ENCODE measurements at places on chromosomes 13 and 19.

DNA sequence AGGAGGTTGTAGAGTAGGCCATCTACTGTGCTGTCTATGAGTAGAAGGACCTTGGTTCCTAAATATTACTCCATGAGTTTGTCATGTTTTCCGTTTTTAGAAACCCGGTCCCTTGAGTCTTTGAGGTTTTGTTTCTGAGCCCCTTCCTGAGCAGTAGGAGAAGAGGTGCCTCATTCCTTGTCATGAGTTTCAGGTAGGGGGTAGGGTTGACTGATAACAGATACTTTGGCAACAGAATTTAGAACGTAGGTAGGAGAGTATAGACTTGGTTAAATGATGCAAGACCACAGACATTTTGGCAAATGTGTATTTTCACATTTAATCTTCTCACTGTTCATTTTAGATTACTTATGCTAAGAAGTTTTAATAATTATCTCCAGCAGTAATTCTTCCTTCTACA, 24.6 kb downstream of the LMO7 start:
- no peak for DNase-seq

GRCh38 chr13:47841151-47841550, 159.9 kb downstream of the SUCLA2 start:
- DNase-seq: no peak

GRCh38 chr13:33004511-33004910, 11.7 kb upstream of the KL start:
- no peak for DNase-seq

GRCh38 chr19:43362745-43363144, 9.3 kb downstream of the CD177 start:
- no peak for DNase-seq

GRCh38 chr13:73321043-73321442, 262.2 kb downstream of the KLF5 start:
- no peak for DNase-seq

DNA sequence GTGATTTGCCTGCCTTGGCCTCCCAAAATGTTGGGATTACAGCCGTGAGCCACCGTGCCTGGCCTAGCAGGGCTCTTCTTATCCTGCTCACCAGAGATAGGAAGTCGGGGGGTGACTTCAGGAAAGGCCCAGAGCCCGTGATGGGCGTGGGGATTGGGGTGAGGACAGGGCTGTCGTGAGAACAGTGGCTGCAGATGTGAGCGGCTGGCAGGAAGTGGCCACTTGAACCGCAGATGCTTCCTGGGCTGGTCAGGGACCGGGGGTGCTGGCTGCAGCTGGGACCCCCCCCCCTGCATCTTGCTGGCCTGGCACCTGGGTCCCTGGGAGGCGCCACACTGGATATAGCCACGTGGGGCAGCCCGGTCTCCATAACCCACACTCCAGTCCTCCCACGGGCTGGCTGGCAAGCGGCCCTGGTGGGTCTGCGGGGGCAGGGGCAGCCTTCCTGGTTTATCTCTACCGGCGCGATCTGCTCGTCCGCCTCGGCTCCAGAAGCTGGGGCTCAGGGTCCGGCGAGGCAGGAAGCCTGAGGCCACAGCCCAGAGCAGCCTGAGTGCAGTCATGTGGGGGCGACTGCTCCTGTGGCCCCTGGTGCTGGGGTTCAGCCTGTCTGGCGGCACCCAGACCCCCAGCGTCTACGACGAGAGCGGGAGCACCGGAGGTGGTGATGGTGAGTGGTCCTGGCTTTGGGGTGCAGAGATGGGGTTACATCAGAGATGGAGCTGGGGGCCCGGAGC, at the start of gene F2RL3:
Gene F2RL3, plus strand, starts transcription at position 371 of the 737 bp plus-strand sequence. Its CDS starts 191 bp downstream, at position 562.
- DNase-seq: no peak

DNA sequence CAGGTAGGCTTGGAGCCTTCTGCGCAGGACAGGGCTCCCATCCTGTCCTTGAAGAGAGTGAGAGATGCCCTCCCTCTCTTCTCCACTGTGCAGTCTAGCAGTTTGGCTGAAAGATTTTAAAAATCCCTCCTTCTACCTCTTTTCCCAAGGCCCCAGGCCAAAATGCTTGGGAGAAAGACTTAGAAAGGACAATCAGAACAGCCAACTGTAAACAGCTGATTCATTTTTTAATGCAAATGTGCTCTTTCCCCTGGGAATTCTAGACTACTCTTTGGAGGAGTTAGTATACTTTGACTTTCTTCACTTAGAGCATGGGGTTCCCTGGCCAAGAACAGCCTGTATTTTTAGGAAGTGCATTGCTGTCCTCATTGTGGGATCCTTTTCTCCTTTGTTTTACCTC, 398.9 kb downstream of the GPC6 start:
- no peak for DNase-seq

DNA sequence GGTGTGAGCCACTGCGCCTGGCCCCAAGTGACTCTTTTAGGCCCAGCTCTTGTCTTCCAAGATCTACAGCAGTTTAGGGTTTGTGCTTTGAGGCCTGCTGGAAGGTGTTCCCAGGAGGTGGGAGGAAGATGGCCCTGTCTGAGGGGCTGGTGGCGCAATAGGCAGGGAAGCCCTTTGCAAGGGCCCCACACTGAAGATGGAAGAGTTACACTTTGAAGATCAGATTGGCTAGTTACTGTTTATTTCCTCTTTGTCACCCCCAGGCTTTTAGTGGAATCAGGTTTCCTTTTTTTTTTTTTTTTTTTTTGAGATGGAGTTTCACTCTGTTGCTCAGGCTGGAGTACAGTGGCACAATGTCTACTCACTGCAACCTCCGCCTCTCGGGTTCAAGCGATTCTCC, 1.9 kb upstream of the RABAC1 start:
- DNase-seq: no peak

GRCh38 chr13:93473441-93474270, 247.0 kb downstream of the GPC6 start:
- DNase-seq: no peak

- DNase-seq: peak; percentile 94
Measured at GRCh38 chr19:58513694-58514563, 2.1 kb upstream of the SLC27A5 start.

- DNase-seq: no peak
Measured at GRCh38 chr13:113044391-113045114, 61.0 kb upstream of the F7 start.

DNA sequence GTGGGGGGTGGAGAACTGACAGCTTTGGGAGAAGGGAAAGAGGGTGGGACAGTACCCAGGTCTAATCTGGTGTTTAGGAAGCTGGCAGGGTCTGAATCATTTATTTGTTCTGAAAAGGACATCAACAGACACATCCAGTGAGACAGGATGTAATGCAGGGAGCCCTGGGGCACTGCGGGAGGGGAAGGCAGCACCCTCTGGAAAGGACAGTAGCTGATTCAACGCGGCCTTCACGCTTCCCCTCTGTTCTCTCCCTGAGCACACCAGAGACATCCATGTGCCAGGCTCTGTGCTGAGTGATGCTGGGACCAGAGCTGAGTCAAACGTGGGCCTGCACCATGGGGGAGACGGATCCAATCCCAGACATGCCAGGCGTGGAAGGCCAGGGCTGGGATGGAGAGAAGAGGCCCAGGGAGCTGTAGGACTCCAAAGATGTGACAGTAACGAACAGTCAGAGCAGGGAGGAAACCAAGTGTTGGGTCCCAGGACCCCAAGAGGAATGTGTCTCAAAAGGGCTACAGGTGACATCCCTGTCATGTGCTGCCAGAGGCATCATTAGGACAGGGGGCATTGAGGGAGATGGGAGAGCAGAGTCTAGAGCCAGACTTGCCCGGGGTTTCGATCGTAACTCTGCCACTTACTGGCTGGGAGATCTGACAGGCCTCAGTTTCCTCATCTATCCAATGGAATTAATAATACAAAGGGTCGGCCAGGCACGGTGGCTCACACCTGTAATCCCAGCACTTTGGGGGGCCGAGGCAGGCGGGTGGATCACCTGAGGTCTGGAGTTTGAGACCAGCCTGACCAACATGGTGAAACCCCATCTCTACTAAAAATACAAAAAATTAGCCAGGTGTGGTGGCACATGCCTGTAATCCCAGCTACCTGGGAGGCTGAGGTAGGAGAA, 1.7 kb downstream of the ETFB start:
- DNase-seq: no peak

DNA sequence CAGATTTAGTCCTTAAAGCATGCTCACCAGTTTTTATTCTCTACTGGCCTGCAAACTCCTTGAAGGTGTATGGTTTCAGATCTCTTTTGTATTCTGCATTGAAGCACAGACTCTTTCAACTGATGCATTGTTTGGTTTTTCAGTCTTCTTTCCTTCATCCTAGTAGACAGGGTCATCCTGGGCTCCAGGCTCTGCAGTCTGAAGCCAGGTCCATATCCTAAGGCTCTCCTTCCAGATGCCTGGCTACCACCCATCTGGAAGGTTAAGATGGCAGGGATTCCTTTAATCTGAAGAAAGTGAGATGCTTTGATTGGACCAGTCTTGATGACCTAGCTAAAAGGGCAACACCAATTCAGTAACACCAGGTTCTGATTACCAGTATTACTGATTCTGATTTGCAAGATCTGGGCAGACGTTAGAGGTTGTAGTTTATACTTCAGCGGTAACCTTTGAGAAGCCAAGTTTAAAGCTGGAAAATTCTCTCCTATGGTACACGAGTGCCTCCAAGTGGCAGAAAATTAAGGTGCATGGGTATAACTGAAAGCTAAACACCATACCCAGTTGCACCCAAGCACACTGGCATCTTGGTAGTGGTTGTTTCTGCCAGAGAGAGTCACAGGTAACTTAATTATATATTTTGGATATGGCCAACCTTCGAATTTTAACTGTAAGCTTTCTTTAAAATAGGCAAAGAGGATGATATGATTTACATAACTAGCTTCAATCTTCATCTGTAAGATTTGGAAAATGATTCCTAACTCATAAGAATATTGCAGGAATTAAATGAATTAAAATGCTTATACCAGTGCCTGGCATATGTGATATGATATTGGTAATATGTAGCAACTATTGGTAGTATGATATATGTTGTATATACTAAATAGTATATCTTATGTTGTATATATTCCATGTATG, 1651.9 kb upstream of the MIR17HG start:
- no peak for DNase-seq

DNA sequence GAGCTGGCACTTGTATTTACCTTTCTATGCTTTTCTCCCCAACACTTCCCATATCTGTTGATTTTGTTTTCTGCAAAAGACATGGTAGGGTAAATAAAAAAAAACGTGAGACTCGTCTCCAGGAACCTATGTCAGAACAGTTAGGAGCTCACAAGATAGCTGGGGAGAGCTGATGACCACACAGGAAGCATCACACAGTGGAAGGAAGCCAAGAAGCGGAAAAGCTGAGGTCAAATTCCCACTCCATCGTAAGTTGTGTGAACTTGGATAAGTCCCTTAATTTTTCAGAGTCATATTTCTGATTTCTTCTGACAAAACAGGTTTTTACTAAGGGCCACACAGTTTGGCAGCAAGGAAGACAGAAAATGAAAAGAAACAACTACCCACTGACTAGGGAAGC, 199.6 kb downstream of the KLF5 start:
- DNase-seq: no peak

- no peak for DNase-seq
Measured at GRCh38 chr19:12656899-12657571, 9.5 kb downstream of the MAN2B1 start.

- no peak for DNase-seq
Measured at GRCh38 chr13:44433863-44434765, 60.5 kb downstream of the SERP2 start.

DNA sequence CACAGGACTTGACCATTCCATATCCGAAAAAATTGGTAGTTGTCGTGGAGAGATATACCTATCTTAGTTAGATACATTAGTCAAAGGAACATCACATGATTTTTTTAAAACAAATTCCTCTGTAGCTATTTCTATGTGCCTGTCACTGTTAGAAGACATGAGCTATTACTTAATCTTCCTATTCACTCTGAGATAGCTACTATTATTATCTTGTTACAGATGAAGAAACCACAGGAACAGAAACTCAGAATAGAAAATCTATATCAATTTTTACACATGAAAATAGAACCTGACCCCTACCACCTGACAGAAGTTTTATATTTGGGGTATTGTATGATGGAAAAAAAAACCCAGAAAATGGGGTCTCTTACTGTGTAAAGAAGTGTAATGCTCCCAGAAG, 68.9 kb upstream of the TDRD3 start:
- no peak for DNase-seq

DNA sequence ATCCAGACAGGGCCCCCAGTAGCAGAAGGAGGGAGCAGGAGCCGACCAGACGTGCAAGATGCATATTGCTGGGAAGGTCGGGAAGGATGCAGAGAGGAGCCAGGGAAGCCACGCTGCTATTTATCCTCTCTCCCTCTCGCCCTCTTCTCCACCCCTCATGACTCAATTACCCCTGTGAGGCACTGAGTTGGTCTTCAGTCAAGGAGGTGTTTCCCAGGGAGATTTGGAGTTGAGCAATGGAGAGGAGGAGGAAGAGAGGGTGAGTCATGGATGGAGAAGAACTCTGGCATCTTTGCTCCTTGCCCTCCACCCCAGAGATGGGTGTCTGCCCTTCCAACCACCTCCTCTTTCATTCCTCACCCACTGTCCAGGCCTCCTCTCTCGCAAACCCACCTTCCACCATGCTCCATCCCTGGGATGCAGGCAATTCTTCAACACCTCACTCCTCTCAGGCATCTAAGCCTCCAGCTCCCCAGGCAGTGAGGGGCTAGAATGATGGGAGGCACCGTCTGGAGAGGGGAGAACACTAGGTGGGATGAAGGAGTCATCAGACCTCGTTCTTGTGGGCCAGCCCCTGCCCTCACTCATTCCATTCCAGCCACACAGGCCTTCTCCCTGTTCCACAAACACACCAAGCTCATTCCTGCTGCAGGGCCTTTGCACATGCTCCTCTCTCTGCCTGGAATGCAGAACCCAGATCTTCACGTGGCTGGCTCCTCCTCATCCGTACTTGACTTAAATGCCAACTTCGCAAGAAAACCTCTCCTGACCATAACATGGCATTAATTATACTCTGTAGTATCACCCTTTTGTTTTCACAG, at the start of gene SBSN:
Gene SBSN, minus strand, starts transcription at position 94 of the 821 bp plus-strand sequence. Its CDS starts 30 bp downstream, at position 64.
- no peak for DNase-seq

DNA sequence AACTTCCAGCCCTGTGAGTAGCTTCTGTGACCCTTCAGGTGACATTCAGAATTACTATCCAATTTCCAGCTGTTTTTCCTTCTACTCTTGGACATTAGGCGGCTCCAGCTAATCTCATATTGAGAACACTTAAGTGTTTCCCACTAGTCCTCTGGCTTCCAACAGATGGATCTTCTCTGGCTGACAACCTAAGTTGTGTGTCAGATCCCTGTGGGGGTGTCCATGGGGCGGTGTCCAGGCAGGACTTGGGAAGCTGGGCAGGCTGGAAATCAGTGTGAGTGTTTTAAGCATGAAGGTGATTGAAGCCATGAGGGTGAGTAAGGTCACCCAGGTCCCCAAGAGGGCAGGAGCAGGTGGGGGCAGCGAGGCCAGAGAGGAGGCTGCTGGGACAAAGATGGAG, 10.1 kb downstream of the CNOT3 start:
- no peak for DNase-seq

GRCh38 chr19:15393963-15394362, 14.4 kb upstream of the AKAP8 start:
- DNase-seq: no peak

DNA sequence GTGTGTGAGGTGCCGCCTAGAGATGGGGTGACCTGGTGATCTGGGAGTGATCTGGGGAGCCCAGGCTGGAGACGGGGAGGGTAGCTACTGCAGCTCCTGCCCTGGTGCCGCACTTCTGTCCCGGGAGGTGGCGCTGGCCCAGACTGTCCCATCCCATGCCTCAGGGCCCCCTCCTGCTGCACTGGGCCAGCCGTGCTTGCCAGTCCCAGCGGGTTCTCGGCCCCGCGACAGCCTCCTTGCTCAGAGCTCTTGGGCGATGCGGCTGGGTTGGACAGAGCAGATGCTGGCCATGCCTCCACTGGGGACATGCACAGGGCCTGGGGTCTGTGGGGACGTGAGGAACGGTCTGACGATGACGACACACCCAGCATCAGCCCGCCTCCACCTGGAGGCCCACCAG, 2.5 kb downstream of the RAX2 start:
- DNase-seq: no peak

GRCh38 chr13:111178402-111178801, 63.3 kb downstream of the ARHGEF7 start:
- no peak for DNase-seq

All from CD4-positive, alpha-beta T cell treated with Interleukin-6 at 100 ng/mL for 8 hours (primary cell).